Naive B cell (primary cell): ENCODE measurements at places on chromosomes 3 and 15. TPM values are rescaled to one million over a fixed set of nuclear protein-coding genes. Genes with fewer than 3 reads are reported as not detected.

GRCh38 chr3:150764566-150764965 is 1.6 kb upstream of the SIAH2 start:
- no peak for DNase-seq

GRCh38 chr3:36933540-36934296 is 11.1 kb downstream of the TRANK1 start:
- DNase-seq = no peak

DNA sequence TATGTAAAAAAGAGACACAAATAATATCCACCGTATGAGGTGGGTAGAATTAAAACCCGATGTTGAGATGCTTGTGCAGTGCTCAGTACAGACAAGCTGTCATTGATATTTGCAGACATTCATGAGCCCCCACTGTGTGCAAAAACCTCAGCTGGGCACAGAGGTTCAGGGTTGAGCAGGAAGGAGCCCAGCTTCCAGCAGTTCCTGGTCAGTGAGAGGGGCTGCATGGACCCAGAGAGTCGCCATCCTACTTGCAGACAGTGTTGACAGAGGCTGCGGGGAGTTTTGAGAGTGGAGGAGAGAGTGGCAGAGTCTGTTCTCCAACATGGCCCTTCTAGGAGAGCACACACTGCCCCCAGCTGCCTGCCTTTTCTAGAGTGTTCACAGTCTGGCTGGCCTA is 6.1 kb upstream of the LTF start:
- DNase-seq = no peak

DNA sequence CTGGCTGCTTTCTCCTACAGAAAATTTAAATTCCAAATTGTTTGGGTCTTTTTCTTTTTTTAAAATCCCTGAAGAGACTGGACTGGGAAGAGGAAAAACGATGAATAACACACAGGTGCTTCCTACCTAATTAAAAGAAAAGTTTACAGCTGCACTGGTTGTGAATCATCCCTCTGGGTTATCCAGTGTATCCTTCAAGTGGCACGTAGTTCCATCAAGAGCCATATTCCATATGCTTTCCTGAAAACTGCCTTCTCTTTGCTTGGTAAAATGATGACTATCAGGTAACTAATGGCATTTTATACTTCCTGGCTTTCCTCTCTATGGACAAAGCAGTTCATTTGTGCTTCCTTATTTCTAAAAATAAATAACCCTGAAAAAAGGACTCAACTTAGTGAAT is 123.2 kb downstream of the MAGI1 start:
- DNase-seq = no peak

GRCh38 chr3:172334671-172335207 is 113.5 kb downstream of the GHSR start:
- no peak for DNase-seq

GRCh38 chr3:22593638-22594037 is 609.5 kb upstream of the UBE2E2 start:
- DNase-seq = no peak

GRCh38 chr3:64798316-64798715 is 110.5 kb upstream of the ADAMTS9 start:
- no peak for DNase-seq

DNA sequence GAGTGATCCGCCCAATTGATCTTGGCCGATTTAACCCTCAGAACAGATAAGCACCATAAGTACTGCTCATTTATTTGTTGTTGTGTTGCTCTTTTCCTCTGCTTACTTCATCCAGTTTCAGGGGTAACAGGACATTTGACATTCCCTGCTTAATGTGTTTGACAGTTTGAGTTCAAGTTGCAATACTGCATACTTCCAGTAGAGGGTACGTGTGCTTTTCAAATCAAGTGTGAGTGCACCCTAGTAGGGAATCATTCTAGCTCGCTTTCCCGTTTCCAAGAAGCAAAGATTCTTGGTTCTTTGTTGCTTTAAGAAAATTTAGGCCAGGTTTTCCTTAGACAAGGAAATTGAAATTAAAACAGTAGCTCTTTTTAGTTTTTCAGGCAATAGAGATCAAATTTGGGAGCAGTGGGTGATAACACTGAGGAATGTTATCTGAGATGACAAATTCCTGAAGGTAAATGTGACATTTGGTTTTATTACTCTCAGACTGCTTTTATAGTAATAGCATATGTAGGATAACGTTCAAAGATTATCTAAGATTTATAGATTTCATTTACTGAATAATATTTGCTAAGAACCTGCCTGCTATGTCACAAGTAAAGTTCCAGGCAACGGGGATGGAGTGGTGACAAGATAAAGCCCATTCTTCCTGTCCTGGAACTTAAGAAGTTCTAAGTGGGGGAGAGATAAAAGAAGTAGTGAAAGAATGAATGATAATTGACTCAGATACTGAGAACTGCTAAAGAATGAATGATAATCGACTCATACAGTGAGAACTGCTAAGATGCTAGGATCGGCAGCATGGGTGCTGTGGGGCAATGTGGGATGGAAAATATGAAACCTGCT is 73.3 kb downstream of the SYNPR start:
- no peak for DNase-seq

DNA sequence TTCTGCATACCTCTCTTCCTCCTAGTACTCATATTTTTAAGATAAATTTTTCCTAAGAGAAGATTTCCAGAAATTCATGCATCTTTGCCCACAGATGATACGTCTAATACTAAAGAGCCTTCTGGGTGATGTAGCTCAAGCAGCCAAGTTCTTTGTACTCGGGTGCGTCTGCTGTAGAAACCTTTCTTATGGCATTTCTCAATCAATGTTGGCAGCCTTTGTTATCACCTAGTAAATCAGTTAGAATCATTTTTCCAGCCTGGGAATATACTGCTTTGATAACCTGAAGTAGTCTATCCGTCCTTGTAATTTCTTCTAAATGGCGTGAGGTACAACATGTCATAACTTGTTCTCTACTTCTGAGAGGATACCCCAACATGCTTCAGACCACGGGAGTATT is 104.5 kb downstream of the GOLIM4 start:
- no peak for DNase-seq

DNA sequence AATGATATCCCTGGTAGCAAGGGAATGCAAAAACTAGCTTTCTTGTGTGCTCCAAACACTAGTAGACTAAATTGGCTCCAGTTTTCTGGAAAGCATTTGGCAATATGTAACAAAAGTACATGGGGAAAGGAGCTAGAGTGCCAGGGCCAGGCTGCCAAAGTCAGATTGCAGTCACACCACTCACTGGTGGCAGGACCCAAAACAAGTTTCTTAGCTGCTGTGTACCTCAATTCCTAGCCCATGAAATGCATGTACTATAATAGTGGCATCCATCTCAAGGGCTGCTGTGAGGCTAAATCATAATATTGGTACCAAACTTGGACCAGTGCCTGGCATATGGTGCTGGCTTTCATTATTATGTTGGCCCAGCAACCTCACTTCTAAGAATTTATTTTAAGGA is 49.3 kb downstream of the CLDN18 start:
- no peak for DNase-seq

- DNase-seq = no peak
Observed at GRCh38 chr3:58323529-58324390, 8.9 kb upstream of the PXK start.

DNA sequence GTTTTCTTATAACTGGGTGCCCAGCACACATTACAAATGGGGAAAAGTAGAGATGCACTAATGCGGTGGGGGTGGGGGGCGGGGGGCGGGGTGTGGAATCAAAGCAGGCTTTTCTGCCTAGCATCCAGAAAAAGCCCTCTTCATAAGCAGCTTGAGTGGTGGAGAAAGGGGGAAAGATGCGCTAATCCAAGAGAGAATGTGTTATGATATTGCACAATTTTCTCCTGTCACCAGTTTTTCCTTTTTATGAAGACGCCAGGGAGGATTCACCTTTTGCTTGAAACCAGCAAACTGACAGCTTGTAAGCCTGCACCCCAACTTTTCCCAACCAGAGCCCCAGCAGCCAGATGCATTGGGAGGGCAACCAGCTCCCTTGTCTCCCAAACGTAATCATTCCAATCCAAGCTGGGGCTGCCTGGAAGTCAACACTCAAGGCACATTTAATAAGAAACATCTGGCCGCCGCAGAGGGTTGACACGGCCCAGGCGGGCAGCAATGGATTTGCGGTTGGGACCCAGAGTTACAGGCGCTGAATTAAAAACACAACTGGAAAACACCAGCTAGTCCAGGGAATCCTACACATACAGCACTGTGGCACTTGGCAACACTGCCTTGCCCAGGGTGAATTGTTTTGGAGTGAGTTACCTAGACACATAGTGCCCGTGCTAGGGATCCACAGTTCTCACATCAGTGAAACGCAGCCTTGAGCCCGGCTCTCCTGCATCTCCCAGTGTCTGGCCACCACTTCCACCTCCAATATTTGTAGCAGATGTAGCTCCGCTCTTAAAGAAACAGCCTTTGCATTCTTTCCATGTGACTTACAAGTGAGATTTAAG is 218.5 kb upstream of the PRICKLE2 start:
- no peak for DNase-seq

- DNase-seq = no peak
Observed at GRCh38 chr3:184143327-184143726, 8.2 kb downstream of the EIF2B5 start.

RNU6-1 gene
- polyA plus RNA-seq = not detected

- no peak for DNase-seq
Observed at GRCh38 chr15:81887912-81888311, 157.9 kb downstream of the MEX3B start.
